ENCODE measurements at places on chromosomes 6 and 20.

- no peak for DNase-seq
Measured at GRCh38 chr6:32963866-32964265, 4.5 kb upstream of the BRD2 start.

DNA sequence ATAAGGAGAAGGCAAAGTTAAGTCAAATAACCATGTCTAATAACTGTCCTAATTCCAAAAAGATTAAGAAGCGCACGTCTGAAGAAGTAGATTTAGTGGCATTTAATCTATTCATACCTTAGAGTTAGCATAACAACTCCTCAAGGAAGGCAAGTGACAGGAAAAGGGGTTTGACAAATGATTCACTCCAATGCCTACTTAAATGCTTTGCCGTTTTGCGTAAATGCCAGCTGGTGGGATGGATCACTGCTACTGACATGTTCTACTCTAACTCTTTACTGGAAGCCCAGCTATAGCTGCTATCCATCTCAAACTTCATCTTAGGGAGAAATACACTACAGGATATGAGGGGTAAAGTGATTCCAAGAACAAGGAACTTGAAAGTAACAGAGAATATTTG, 347.3 kb upstream of the RUNX2 start:
- no peak for DNase-seq

- DNase-seq, result no peak
Measured at GRCh38 chr6:498795-499231, 107.3 kb downstream of the IRF4 start.

DNA sequence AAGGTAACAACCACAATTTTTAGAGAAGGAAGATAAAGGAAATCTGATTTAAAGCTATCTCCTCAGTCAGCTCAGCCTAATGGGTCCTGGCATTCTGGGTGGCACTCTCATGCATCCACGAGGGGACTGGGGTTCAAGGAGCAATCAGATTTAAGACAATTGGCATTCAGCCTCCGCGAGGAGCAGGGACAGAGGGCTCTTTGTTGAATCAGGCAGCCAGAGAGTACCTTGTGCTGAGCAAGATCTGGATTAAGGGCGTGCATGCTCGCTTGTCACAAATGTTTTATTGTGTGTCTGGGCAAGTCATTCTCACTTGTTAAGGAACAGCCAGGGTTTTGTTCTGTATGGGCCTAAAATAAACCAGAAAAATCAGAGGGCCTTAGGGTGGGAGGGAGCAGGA, 475.3 kb upstream of the NRSN1 start:
- no peak for DNase-seq

DNA sequence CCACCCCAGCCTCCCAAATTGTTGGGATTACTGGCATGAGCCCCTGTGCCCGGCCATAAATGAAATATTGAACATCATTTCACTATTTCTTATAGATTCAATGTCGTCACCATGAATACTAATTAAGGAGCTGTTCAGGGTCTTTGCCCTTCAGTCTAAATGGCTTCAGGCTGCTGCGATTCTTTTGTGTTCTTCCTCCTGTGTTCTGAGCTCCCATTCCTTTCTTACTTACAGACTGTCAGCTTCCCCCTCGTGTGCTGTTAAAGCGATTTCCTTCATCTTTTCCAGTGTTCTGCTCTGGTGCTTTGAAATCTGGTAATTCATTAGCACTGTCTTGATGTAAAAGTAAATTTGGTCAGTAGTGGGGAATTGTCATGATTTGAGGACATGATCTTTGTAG, 63.3 kb upstream of the PRDM1 start:
- DNase-seq, result no peak

DNA sequence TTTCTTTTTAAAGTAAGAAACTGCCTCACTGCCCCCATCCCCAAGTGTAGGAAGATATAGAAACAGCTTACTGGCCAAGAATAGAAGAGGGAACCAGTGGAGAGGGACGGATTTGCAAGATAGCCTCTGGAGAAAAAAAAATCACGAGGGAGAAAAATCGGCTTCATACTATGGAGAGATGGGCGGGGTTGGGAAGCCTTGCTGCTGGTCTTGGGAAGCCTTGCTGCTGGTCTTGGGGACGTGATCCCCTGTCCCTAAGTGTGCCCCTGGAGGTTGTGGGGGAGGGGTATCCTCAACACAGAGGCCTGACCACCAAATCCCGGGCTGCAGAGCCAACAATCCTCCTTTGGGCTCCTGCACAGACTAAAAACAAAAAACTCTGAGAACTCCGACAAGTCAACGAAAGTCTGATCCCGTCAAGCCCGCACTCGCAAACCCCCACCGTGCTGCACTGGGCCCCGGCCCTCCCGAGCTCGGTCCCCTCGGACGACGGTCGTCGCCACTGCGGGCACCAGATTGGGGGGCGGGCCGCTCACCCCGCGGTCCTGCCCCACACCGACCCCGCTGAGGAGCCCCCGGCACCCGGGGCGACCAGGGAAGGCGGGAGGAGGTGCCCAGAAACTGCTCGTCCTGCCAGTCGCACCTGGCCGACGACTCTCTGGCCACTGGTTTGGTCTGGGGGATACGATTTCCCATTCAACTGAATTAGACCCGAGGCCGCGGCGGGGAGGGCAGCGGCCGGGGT, 750 bp downstream of the MAP7 start:
- no peak for DNase-seq

GRCh38 chr20:51365670-51366069, 176.8 kb downstream of the NFATC2 start:
- no peak for DNase-seq

GRCh38 chr6:90989763-90990162, 402.9 kb upstream of the MAP3K7 start:
- no peak for DNase-seq

Measured in CD8-positive, alpha-beta memory T cell (primary cell).